ENCODE measurements at places on chromosomes 4 and X.

DNA sequence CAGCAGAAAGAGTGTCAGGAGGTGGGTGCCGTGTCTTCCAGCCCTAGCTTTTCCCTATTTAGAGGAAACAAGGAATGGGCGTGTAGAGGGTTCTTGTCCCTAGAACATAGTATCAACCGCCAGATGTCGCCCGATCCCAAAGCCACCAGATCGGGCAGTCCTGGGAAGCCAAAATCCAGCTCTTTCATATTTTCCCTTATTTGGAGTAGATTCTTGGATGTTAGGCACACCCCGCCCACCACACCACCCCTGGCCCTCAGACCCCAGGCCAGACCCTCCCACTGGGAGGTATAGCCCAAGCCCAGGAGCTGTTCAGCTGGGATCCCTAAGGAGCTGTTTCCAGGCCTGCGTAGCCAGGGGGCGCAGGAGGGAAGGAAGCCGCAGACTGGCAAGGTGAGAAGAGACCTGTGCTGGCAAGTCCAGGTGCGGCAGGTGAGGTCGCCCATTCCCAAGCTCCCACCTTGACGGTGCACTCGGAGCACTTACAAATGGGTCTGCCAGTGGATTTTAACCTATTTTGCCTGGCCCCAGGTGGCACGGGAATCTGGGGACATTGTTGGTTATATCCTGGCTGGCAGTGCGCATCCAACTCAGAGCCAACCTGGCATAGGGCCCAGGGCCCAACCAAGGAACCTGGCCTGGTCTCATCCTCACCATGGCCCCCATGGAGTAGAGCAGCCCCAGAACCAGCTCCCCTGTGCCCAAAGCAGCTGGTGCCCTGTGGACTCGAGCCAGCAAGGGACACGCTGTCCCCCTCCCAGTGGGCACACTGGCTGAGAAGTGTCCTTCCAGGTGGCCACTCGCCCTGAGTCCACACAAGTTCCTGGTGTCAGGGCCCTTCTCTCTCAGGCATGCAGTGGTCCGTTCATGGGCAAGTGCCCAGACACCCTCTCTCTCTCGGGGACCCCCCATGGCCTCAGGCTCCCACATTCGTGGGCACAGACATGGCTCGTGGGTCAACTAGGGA, 811 bp downstream of the FLNA start:
- DNase-seq, result peak; percentile 11

DNA sequence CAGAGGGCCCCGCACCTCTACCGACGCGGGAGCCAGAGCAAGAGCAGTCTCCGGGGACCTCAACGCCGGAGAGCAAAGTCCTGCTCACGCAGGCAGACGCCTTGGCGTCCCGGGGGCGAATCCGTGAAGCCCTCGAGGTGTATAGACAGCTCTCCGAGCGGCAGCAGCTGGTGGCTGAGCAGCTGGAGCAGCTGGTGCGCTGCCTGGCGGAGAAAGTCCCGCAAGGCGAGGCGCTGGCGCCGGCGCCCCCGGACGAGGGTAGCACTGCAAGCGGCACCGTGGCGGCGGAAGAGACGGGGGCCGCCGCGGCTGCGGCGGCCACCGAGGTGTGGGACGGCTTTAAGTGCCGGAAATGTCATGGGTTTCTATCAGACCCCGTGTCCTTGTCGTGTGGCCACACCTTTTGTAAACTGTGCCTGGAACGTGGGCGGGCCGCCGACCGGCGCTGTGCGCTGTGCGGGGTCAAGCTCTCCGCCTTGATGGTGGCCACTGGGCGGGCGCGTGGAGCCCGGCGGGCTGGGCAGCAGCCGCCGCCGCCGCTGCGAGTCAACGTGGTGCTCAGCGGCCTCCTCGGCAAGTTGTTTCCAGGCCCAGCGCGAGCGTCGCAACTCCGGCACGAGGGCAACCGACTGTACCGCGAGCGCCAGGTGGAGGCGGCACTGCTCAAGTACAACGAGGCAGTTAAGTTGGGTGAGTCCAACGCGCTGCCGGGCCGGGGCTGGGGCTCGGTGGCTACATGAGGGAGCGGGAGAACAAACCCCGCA, 672 bp downstream of the LONRF3 start:
- DNase-seq, result no peak

- DNase-seq, result no peak
These were observed 13.6 kb downstream of the STOX2 start for GRCh38 chr4:183918696-183919095.

DNA sequence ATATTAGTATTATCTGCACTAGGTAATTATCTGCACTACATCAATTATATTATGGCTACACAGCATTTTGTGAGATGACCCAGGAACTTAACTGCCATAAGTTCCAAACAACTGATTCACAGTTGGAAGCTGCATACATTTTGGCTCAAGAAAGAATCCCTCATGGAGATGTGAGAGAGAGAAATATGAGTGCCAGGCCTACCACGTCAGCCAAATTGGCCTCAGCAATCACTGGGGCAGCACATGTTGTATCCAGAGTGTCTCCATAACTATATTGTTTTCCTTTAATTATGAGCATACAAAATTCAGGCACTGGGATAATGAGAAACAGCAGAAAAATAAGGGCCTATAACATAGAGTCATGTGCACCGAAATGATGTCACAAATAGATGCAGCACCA, 174.2 kb upstream of the DMD start:
- DNase-seq, result no peak

DNA sequence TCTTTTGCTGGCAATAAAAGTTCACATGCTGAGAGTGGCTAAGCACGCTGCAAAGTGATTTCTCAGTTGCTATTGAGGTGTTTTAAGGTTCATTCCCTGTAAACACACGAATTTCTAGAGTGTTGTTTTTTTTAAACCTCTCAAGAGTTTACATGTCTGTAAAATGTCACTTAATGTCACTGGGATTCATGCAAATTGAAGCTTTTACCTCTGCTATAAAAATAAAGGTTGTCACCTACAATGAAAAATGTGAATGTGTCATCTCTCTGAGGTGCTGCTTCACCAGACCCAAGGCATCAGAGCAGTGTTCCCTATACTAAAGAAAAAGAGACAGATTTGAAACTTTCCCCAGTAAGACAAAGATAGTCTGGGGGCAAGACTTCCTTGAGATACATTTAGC, 127.0 kb downstream of the PPA2 start:
- no peak for DNase-seq

DNA sequence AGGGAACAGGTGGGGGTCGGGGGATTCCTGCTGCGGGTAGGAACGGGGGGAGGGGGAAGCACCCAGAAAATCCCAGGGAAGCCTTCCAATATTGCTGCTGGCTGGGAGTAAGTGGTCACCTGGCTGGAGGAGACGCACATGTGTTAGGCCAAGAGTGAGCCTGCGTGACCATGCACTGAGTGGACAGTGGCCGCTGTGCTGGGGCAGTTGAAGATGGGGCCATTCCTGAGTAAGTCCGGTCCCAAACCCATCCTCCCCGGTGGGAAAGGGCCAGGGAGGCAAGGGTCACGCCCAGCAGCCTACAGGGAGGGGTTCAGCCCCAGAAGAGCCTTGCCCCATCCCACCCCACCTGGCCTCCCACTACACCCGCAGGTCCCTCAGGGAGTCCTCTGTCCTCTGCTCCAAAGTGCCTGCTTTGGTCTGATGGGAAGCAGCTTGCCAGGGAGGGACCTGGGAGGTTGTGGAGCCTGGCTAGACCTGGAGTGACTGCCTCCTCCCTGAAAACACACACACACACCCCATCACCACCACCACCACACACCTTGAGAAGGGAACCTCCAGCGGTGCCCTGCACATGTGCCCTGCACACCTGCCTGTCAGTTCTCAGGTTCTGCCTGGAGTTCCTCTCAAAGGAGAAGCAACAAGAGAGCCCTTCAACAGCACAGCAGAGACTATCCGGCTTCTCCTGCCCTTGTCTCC, 6.1 kb downstream of the L1CAM start:
- DNase-seq, result no peak

DNA sequence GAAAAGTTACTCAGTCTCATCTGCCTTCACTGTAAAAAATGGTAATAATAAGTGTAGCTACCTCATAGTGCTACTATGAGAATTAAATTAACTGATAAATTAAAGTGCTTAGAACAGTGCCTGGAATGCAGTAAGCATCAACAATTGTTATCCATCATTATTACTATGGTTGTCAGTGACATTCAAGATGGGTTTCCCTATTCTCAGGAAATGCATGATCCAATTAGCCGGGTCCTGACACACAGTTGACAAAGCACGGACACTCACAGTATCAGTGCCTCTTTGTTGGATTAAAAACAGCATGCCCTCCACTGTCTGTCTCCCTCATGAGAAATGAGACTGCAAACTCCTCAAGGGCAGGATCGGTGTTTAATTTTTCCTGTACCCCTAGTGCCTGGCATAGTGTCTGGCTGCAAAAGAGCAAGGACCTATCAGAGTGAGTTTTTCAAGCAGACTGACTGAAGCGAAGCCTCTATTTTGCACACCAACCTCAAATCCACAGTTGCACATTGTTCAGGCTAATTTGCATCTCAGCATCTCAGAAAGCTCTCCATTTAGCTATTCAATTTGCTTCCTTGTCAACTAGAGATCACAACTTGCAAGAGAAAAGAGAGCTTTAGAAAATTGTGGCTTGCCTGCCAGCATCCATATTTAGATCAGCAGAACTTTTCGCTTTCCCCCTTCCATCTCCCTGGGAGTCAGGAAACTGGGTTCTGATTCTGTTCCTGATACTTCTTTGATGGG, 122.9 kb downstream of the LDB2 start:
- DNase-seq, result no peak

DNA sequence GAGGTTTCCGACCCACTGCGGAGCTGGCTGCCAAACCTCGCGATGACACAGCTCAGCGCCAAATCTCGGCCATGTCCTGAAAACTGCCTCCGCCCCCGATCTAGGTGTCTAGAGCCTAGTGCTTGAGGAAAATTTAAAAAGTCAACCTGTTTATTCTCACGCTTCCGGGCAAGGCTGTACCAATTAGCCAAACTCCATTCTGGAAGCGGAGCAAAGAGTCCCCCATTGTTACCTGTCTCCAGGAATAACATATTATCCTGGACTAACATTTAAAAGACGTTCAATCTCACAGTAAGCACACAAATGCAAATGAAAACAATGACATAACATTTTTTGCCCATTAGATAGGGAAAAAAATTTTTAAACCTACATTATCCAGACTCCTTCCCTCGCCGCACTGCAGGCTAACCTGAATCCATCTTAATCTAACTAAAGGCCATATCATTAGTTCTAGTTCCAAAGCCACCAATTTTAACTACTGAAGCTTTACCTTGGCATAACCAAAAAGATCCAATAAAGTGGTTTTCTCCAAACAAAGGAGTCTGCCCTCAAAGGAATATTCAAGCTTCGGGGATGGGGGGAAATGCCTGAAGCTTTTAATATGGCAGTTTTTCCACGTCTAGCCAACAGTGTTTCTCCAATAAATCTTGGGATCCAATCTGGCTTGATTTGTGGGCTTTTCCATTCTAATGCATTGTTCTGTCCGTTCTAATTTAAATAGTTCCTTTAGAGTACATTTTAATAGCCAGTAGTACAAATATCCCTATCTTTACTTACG, 1.9 kb downstream of the HUWE1 start:
- no peak for DNase-seq

All from cerebellar nuclear complex (tissue), 1 donor.